ENCODE measurements at places on chromosomes 5 and 9.

DNA sequence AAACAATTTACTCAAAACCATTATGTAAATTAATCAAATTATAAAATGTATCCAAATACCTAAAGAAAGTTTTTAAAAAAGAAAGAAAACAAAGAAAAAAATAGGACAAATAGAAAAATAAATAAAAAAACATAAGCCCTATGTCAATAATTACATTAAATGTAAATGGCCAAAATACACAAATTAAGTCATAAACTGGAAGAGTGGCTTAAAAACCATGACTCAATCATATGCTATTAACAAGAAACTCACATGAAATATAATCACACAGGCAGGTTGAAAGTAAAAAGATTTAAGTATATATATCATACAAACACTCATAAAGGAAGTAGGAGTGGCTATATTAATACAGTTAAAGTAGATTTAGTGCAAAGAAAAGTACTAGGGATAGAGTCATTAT lies 95.3 kb downstream of the PRELID2 start:
- no peak for DNase-seq

DNA sequence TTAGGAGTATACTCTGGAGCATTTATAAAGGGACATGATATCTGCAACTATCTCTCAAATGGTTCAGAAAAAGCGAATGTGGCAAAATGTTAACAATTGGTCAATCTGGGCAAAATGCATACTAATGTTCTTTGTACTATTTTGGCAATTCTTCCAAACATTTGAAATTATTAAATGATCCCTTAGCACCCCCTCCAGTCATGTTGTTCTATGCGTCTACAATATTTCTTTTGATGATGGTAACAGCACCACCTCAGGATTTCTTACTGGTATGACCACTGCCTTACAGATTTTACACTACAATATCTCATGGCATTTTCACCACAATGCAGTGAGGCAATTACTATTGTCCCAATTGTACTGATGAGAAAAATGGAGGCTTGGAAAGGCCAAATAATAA lies 52.9 kb upstream of the TRIO start:
- DNase-seq: no peak

GRCh38 chr5:137669811-137670210 lies 66.1 kb downstream of the KLHL3 start:
- DNase-seq: no peak

- no peak for DNase-seq
Measured at GRCh38 chr9:124122813-124123462, 111.4 kb downstream of the LHX2 start.

- no peak for DNase-seq
Measured at GRCh38 chr5:3321119-3321760, 274.4 kb upstream of the IRX1 start.

DNA sequence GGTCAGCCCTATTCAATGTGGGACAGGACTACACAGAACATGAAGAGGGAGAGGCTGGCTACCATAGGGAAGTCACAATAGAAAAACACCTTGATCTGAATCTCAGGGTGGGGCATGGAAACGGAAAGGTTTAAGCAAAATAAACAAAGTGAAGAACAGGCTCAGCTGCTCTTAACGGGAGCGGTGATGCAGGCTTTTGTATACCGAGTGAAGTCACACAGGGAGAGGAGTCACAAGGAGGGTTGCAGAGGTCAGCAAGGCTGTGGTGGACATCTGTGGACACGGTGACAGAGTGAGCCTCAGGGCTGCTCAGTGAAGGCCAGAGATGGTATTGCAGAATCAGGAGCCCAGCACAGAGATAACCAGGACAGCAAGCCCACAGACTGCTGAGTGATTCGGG lies 30.6 kb upstream of the SEMA4D start:
- DNase-seq: no peak

DNA sequence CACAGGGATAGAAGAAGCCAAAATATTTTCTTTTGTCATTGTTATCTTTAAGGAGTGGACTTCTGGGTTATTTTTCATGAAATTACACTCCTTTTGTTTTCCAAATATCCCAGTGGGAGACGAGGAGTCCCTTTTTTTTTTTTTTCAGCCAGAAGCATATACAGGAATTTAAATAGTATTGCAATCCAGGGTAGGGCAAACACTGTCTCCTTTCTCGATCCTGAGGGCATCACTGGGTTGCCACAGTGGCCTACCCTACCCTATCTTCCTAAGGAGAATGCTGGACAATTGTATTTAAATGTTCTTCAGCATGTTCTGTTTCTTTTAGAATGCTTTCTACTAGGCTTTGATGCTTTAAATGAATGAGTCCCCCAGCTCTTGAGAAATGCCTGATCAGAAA lies 47.9 kb downstream of the LRRC70 start:
- DNase-seq: no peak

DNA sequence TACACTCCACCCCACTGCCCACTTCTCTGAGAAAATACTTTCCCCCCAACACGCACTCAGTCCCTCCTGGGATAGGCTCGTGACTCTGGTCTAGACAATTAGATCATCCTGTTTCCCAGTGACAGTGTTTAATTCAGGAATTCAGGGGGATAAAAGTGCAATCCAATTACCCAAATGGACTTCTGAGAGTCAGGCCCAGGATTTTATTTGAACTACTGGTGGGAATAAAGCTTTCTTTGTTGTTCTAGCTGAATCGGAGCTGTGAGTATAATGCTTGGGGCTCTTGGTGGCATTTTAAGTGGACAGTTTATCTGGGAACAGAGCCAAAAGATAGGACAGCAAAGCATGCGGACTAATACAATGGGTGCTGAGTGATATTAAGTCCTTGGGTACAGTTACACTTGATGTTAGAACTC lies 683.3 kb downstream of the MAT2B start:
- DNase-seq: no peak

DNA sequence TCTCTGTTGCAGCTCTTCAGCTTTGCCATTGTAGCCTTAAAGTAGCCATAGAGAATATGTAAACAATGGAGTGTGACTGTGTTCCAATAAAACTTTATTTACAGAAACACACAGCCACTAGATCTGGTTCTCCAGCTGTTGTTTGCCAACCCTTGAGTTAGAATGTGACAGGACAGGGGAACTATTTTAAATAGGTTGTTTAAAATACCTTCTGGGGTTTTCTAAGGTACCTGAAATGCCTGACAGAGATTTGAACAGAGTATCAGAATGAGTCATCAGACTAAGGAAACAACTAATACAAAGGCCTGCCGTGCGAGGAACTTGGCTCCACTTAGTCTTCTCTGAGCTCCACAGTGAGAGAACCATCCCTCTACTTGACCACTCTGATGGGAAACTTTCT lies 85.4 kb downstream of the HSD17B4 start:
- no peak for DNase-seq

GRCh38 chr9:77811832-77812231 lies 163.7 kb upstream of the GNA14 start:
- DNase-seq: no peak

- no peak for DNase-seq
Measured at GRCh38 chr5:159131951-159132350, 32.2 kb upstream of the EBF1 start.

DNA sequence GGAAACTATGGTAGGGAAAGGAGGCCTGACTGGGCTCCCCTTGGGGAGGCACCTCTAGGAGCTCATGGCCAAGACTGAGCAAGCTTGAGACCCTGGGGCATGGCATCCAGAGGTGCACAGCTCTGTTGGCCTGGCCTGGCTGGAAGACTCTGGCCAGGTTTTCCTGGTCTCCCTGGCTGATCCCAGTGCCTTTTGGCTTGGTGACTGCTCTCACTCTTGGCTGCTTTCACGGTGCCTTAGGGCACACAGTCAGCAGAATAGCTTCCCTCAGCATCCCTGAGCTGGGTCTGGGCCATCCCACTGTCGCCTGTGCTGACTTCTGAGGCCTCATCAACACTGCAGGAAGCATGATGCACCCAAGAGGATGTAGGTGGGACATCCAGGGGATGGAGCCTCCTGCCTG lies 13.4 kb upstream of the DELE1 start:
- DNase-seq: no peak

GRCh38 chr5:129616517-129616916 lies 131.4 kb upstream of the MINAR2 start:
- no peak for DNase-seq

DNA sequence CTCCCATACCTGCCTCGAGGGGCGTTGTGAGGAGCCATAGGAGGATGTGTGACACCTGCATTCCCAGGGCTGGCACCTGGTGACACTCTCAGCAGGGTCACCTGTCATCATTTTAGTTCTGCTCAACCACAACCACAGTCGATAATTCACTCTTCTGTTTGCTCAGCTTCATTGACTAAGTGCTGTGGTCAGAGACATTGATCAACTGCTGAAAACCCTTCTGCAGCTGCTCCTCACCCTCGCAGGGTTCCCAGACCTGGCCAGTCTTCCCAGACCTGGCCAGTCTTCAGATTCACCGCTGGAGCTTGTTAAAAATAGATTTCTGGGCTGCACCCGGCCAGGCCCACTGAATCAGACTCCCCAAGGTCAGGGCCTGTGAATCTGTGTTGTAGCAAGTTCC lies 92.8 kb downstream of the MVB12B start:
- DNase-seq: no peak

GRCh38 chr9:136831720-136832104 lies 10.6 kb upstream of the AJM1 start:
- DNase-seq: no peak

GRCh38 chr5:122788996-122789395 lies 14.1 kb downstream of the SNX2 start:
- no peak for DNase-seq

GRCh38 chr5:98714710-98715288 lies 58.7 kb upstream of the RGMB start:
- no peak for DNase-seq

- no peak for DNase-seq
Measured at GRCh38 chr9:76586390-76587314, 127.7 kb downstream of the GCNT1 start.

- DNase-seq: no peak
Measured at GRCh38 chr9:117188394-117188793, 226.5 kb downstream of the ASTN2 start.

GRCh38 chr9:121972501-121972981 lies 120.6 kb downstream of the TTLL11 start:
- DNase-seq: no peak

- DNase-seq: no peak
Measured at GRCh38 chr5:172533058-172533398, 78.7 kb upstream of the SH3PXD2B start.

- no peak for DNase-seq
Measured at GRCh38 chr5:95870105-95870672, 47.7 kb upstream of the GLRX start.

- no peak for DNase-seq
Measured at GRCh38 chr5:14247054-14247386, 103.9 kb downstream of the TRIO start.

GRCh38 chr9:94639999-94640376 lies 670 bp upstream of the FBP1 start:
- DNase-seq: no peak

DNA sequence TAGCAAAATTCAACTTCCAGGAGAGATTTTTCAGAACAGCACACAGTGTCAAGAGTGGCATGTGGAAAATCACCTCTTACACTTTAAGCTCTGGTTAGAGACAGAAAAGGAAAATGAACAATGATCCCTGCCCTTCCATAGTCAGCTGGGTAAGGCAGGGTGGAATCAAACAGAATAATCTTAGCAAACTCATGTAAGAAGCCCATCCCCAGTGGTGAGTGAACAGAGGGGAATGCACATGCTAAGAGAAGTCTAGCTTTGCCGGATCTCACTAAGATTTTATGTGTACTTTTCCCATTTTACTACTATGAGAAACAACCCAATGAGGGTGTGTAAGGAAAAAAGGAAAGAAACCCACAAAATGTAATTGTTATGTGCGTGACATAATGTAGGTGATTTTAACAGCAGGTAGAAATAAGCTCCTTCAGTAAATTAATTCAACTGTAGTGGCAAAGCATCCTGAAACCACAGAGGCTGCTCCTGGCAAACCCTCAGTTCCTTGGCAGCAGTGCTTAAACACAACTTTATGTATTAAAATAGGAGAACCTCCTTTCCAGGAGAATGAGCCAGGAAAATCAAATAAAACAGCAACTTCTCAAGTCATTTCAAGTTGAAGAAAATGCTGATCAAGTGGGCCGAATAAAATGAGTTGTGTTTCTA lies 366.0 kb upstream of the TRPC7 start:
- DNase-seq: no peak

GRCh38 chr9:114450833-114451706 lies 54.2 kb downstream of the WHRN start:
- DNase-seq: no peak

DNA sequence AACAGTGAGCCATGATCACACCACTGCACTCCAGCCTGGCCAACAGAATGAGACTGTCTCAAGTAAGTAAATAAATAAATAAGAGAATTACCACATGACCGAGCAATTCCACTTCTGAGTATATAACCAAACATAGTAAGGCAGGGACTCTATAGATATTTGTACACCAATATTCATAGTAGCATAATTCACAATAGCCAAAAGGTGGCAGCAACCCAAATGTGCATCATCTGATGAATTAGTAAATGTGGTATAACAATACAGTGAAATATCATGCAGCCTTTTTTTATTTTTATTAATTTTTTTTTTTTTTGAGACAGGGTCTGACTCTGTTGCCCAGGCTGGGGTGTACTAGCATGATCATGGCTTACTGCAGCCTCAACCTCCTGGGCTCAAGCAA lies 33.1 kb downstream of the ALDH7A1 start:
- DNase-seq: no peak

DNA sequence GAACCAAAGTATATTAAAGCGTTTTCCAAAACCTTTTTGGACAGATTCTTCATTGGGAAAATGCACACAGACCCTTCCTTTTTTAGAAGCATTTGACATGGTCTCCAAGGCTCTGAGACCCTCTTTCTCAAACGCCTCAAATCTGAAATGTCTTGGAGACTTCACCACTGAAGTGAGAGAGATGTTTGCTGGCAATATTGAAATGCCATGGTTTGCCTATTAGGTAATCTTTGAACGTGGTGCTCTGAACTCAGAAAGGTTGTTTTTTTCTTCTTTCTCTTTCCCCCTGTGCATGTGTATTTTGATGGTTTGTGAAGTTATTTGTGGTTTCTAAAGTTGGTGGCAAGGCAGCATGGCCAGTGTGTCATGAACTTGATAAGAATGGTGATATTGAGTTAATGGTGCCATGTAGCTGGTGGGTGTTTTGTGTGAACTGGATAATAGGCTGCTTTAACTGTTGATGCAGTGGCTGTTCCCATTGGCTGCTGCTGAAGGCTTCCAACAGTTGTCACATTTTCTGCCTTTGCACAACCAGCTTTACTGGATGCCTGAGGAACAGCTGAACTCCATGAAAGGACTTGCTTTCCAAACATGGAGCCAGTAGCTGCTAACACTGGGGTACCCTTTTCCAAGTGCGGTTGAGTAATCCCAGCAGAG lies 1.7 kb downstream of the PALM2AKAP2 start:
- DNase-seq: no peak

DNA sequence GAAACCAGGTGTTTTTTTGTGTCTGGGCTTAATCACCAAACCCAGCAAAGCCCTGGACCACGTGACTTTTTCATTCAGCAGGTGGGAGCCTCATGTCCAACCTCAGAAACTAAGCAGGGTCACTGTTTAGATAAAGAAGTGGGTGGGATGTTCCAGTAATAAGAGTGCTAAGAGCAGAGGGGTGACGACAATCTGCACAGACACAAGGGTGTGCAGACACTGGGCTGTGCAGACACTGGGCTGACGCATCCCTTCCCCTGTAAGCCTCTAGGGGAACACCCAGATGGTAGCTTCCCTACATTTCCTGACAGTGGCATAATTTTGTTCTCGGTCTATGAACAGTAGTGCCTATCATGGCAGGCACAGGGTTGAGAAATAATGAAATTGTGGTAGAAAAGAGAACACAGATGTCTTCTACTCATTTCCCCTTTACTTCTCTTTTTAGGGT lies 85.1 kb downstream of the SAXO1 start:
- DNase-seq: no peak

Data from hypothalamus (tissue), 51 donors.